ENCODE measurements at places on chromosomes 2 and 18. TPM values are rescaled to one million over a fixed set of nuclear protein-coding genes. Genes with fewer than 3 reads are reported as not detected.

CCDC195 gene
- not detected for total RNA-seq

ANKRD62 gene
- total RNA-seq = not detected

ADAM23 gene
- total RNA-seq = 0.83 TPM

RPS27A gene
- total RNA-seq = 1,936 TPM

GKN1 gene
- total RNA-seq = not detected

GRCh38 chr2:147660680-147661079, 184.1 kb upstream of the ACVR2A start:
- no peak overlapping the region for H3K27ac ChIP-seq
- no peak for DNase-seq
- H3K4me3 ChIP-seq = no peak overlapping the region
- no peaks in the 10 kb centered on the region for H3K4me1 ChIP-seq
- H3K36me3 ChIP-seq = no peaks in the 10 kb centered on the region
- H3K27me3 ChIP-seq = no peaks in the 10 kb centered on the region

- peak within 1 kb of the TSS; percentile 97 for H3K27ac ChIP-seq
- peaks cover 11% of the 10 kb centered on the region for H3K4me1 ChIP-seq
- DNase-seq = peak; percentile 94
- no peaks in the 10 kb centered on the region for H3K36me3 ChIP-seq
- no peaks in the 10 kb centered on the region for H3K27me3 ChIP-seq
Measured at GRCh38 chr2:219571311-219572236, at the start of gene OBSL1. TSS of gene OBSL1 (minus strand) at chr2:219571539. CDS start at chr2:219571232, 307 bp downstream.

DNA sequence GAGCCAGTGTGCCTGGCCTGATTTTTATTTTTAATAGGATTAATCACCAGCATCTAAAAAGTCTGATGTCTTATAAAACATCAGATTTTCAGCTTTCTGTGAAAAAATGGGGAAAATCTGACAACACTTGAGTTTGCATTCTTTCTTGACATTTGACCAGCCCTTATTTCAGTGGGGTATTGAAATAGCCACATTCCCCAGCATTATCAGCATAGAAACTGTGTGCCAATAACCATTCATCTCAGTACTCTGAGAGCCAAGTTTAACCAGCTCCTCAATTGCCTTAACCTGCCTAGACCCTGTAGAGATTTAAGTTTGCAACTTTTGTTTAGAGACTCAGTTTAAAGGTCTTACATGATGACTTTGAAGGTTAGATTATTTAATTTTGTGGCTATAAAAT, 155.0 kb downstream of the CERS6 start:
- H3K27me3 ChIP-seq = no peaks in the 10 kb centered on the region
- no peak overlapping the region for H3K4me3 ChIP-seq
- H3K27ac ChIP-seq = no peak overlapping the region
- no peaks in the 10 kb centered on the region for H3K36me3 ChIP-seq

DNA sequence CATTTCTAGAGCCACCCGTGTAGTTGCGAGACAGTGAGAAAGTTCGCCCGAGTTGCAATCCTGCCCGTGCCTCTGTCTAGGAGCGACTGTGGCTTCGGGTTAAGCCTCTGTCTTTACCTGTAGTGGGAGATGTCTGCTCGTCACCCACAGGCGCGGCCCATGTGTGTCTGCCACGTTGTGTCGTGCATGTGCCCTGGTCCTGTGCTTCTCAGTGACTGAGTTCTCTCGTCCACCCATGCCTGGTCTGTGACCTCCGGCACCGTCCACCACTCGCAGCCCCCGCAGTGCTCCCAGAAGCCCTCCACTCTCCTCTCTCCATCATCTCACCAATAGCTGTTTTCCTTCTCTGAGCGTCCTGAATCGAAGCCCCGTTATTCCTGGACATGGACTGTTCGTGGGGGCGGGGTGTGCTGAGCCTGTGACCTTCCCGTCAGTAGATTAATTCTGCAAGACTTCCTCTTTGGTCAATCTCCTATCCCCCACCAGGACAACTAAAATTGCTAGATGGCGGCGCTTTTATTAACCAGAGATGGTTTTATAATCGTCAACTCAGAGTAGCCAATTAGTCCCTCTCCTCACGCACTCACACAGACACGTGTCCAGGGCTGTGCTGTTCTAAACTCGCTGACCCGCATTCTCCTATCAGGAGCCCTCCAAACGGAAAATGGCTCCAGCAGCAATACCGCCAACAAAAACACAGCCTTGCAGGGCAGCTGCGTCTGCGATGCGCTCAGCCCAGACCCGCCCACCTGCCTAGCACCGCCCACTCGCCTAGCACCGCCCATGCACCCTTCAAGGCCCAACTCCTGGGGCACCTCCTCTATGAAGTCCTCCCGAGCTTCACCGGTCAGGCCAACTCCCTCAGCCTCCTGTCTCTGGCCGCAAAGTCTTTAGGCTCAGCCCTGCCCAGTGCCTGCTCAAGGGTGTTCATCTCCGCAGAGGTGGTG, 119.4 kb downstream of the TWIST2 start:
- DNase-seq = peak; percentile 78
- H3K27ac ChIP-seq = no peak overlapping the region
- H3K4me1 ChIP-seq = peaks cover 20% of the 10 kb centered on the region
- no peaks in the 10 kb centered on the region for H3K27me3 ChIP-seq
- H3K4me3 ChIP-seq = no peak overlapping the region
- H3K36me3 ChIP-seq = no peaks in the 10 kb centered on the region

GRCh38 chr2:109300582-109300981, 171.6 kb downstream of the SH3RF3 start:
- no peaks in the 10 kb centered on the region for H3K4me1 ChIP-seq
- DNase-seq = no peak
- H3K27ac ChIP-seq = no peak overlapping the region
- no peaks in the 10 kb centered on the region for H3K27me3 ChIP-seq
- H3K36me3 ChIP-seq = no peaks in the 10 kb centered on the region

DNA sequence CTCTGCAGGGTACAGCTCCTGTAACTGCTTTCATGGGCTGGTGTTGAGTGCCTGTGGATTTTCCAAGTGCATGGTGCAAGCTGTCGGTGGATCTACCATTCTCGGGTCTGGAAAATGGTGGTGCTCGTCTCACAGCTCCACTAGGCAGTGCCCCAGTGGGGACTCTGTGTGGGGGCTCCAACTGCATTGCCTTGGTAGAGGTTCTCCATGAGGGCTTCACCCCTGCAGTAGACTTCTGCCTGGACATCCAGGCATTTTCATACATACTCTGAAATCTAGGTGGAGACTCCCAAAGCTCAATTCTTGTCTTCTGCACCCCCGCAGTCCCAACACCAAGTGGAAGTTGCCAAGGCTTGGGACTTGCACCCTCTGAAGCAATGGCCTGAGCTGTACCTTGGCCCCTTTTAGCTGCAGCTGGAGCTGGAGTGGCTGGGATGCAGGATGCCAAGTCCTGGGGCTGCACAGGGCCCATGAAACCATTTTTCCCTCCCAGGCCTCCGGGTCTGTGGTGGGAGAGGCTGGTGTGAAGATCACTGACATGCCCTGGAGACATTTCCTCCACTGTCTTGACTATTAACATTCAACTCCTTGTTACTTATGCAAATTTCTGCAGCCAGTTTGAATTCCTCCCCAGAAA, 41.6 kb downstream of the EDAR start:
- no peaks in the 10 kb centered on the region for H3K4me1 ChIP-seq
- H3K27ac ChIP-seq = no peak overlapping the region
- H3K27me3 ChIP-seq = no peaks in the 10 kb centered on the region
- no peak overlapping the region for H3K4me3 ChIP-seq

DNA sequence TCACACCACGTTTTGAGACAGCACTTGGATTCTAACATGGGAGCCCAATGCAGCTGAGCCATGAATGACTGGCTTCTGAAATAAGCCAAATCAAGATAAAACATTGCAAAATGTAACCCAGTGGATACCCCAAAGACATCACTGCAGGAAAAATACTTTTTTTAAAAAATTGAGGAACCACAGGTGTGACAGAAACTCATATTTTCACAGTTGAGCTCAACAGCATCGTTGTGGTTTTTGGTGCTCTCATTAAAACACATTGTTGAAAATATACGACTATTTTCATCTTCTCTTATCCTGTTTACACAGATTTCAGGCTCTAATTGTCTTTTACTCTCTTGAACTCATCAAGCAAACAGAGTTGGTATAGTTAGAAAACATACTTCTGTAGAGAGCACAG, 429.3 kb upstream of the VRK2 start:
- no peaks in the 10 kb centered on the region for H3K4me1 ChIP-seq
- H3K27me3 ChIP-seq = no peaks in the 10 kb centered on the region
- no peak overlapping the region for H3K4me3 ChIP-seq
- H3K36me3 ChIP-seq = no peaks in the 10 kb centered on the region
- no peak for DNase-seq
- H3K27ac ChIP-seq = no peak overlapping the region

- H3K27me3 ChIP-seq = no peaks in the 10 kb centered on the region
- H3K4me3 ChIP-seq = no peak overlapping the region
- no peaks in the 10 kb centered on the region for H3K36me3 ChIP-seq
- no peaks in the 10 kb centered on the region for H3K4me1 ChIP-seq
- no peak for DNase-seq
Measured at GRCh38 chr2:223548194-223548593, 54.0 kb downstream of the SCG2 start.

DNA sequence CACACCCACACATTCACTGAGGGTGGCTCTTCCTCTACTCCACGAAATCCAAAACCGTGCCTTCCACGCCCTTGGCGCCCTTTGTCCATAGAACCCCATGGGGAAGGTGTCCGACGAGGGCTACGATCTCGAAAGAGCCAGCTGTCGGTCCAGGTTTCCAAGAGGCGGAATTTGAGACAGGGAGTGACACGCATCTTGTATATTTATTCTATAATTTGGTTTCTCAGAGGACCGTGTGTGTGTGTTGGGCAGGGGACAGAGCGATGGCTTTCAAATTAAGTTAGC, 726 bp downstream of the C2orf69 start:
- H3K4me3 ChIP-seq = peak overlapping the region; percentile 92
- H3K36me3 ChIP-seq = no peaks in the 10 kb centered on the region
- H3K27me3 ChIP-seq = no peaks in the 10 kb centered on the region
- H3K4me1 ChIP-seq = peaks cover 3% of the 10 kb centered on the region

- no peak overlapping the region for H3K4me3 ChIP-seq
- DNase-seq = no peak
- no peak overlapping the region for H3K27ac ChIP-seq
- H3K27me3 ChIP-seq = no peaks in the 10 kb centered on the region
- H3K36me3 ChIP-seq = no peaks in the 10 kb centered on the region
Measured at GRCh38 chr2:233227346-233227978, 24.0 kb upstream of the ATG16L1 start.

DNA sequence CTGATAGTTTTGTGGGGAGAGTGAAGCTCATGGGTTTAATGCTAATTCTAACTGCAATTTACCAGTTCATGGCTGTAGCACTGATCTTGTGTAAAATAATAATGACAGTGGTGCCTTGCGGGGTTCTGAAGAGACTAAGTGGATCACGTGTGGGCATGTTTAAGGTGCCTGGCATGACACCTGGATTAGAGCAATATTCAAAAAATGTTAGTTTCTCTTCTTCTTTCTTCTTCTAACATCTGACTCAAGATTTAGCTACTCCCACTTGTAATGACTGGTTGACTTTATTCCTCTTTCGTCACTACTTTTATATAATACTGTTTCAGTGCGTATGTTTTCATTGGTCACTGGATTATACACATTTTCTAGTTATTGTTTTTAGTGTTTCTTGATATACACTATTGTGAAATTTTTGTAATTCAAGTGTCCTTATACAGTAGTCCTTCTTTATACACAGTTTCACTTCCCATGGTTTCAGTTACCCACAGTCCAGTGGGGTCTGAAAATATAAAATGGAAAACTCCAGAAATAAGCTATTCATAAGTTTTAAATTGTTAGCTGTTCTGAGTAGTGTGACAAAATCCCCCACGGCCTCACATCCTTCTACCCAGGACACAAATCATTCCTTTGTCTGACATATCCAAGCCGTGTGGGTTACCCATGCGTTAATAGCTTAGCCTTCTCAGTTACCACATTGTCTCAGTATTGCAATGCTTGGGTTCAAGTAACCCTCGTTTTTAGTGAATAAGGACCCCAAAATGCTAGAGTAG, 662.2 kb upstream of the CNTNAP5 start:
- DNase-seq = no peak
- no peak overlapping the region for H3K27ac ChIP-seq
- H3K4me1 ChIP-seq = no peaks in the 10 kb centered on the region
- no peaks in the 10 kb centered on the region for H3K27me3 ChIP-seq
- H3K36me3 ChIP-seq = no peaks in the 10 kb centered on the region

DNA sequence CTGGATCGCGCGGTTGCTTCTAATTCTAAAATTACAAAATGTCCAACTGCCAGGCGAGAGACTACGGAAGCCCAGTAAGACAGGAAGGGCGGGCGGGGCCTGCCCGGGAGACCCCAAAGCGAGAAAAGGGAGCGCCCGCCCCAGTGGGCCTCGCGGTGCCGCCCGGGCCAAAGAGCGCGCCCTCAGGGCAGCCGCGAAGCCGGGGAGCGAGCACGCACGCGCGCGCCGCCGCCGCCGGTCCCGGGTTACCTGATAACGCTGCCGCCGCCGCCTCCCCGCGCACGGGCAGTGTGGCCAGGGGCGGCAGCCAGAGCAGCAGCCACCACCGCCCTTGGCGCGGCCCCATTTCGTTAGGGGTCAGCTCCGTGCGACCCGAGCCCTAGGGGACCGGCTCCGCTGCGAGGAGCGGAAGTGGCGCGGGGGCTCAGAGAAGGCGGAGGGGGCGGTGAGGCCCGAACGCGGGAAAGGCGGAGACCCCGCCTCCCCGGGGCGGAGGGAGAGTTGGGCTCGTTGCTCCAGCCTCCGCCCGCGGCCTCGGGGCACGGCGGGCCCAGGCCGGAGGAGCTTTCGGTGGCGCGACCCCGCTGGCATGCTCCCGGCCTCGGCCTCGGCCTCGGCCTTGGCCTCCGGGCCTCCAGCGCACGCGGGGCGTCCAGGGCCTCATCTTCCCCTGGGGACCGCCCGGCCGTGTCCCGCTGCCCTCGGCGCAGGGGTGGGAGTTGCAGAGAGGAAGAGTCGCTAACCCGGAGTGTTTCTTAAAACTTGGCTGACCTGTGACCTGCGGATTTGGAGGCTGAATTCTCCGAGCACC, at the start of gene NEMP2:
Gene NEMP2, minus strand, starts transcription at position 413 of the 811 bp plus-strand sequence. Its CDS starts 67 bp downstream, at position 346.
- H3K27ac ChIP-seq = peak within 1 kb of the TSS; percentile 97
- H3K27me3 ChIP-seq = no peaks in the 10 kb centered on the region
- H3K4me1 ChIP-seq = peaks cover 1% of the 10 kb centered on the region
- peak; percentile 87 for DNase-seq

DNA sequence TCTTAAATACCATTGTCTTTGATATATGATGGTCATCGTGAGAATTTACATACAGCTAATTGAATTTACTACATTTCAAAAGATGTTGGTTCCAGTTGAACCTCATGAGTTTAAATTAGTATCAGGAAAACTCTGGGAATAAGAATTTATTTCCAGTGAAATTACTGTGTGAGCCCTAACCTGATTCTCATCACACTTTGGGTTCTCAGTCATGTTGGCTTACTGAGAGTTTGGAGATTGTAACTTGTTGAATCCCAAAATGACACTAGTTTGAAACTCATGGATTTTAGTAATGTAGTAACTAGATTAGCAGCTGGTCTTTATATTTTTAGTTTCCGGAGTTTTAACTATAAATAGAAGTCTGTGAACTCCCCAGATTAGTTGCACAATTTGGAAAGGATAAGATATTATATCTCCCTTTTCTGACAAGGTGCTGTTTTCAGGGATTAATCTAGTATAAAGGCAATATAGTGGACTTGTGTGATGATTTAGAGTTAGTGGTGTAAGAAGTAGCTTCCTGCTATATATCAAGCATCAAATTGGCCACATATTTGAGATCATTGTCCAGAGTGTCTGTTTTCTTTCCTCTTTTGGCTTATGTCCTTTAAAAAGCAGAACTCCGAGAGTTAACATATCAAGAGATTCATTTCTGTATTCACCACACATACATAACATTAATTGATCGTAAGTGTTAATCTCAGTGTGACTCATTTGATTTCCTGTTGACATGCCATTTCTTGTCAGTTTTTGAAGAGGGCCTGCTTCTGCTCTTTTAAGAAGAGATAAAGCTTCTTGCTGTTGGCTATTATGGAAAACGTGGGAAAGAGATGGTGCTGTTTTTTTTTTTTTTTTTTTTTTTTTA, 15.7 kb downstream of the NDUFV2 start:
- no peaks in the 10 kb centered on the region for H3K36me3 ChIP-seq
- H3K27me3 ChIP-seq = no peaks in the 10 kb centered on the region
- H3K4me1 ChIP-seq = peaks cover 9% of the 10 kb centered on the region
- H3K4me3 ChIP-seq = no peak overlapping the region
